Stimulated activated CD4-positive, alpha-beta T cell treated with anti-CD3 and anti-CD28 coated beads, Interleukin-15, amount 100 ng/mL, for 1 hour (primary cell): ENCODE measurements at places on chromosomes 3 and 15.

- no peak for DNase-seq
Measured at GRCh38 chr3:40190056-40190455, 119.5 kb upstream of the EIF1B start.

- no peak for DNase-seq
Measured at GRCh38 chr15:93048759-93049161, 40.3 kb downstream of the RGMA start.

GRCh38 chr3:157530637-157531300 is 27.6 kb upstream of the VEPH1 start:
- no peak for DNase-seq

DNA sequence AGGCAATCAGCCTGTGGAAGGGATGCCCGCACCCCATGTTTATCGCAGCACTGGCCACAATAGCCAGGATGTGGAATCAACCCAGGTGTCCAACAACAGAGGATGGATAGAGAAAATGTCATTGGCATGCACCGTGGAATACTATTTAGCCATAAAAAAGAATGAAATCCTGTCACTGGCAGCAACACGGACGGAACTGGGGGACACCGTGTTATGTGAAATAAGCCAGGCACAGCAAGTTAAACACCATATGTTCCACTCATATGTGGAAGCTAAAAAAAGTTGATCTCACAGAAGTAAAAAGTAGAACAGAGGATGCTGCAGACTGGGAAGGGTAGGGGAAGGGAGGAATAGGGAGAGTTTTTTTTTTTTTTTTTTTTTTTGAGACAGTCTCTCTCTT is 15.6 kb downstream of the MELTF start:
- DNase-seq = no peak

DNA sequence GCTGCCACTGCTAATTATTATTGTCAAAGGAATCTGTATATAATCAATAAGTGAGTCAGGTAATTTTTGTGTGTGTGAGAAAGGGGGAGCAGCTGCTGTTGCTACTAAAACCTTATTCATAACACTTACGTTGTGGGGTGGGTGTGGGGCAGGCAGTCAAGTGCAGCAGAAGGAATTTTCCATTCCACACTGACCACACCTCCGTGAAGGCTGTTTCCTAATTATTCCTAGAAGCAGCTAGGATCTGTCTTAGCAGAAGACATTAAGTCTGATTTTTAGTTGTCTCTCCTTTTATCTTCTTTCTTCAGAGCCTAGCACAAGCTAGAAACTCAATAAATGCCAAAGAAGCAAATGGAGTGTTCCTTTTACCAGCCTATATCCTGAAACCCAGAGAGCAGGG is 4.0 kb upstream of the U2SURP start:
- no peak for DNase-seq

- no peak for DNase-seq
Measured at GRCh38 chr15:68353421-68354135, 76.0 kb downstream of the FEM1B start.

DNA sequence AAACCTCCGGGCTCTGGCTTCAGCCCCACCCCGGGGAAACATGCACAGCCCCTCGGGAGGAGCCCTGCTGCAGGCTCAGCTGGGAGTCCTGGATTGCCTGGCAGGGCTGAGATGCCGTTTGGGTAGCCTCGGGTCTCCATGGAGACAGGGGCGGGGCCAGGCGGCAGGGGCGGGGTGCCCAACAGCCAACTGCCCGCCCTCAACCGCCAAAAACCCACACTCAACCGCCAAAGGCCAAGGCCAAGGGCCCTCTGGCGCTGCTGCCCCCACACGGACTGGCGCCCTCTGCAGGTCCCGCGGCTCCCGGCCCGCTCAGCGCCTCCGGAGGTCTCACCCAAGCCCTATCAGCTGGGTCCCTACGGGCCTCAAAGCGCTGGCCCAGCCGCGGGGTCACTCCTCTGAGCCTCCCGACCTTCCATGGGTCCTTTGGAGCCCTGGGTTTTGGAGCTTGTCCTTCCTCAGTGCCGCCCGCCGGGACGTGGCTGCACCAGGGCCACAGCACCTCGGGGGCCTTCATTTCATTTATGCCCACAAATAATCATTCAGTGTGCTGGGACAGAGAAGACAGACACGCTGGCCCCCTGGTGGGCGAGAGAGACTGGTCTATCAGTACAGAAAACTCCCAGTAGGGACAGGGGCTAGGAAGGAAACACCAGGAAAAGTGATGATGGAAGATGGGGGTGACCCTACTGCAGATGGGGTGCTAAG is 33.5 kb upstream of the ACAD9 start:
- peak; percentile 69 for DNase-seq

DNA sequence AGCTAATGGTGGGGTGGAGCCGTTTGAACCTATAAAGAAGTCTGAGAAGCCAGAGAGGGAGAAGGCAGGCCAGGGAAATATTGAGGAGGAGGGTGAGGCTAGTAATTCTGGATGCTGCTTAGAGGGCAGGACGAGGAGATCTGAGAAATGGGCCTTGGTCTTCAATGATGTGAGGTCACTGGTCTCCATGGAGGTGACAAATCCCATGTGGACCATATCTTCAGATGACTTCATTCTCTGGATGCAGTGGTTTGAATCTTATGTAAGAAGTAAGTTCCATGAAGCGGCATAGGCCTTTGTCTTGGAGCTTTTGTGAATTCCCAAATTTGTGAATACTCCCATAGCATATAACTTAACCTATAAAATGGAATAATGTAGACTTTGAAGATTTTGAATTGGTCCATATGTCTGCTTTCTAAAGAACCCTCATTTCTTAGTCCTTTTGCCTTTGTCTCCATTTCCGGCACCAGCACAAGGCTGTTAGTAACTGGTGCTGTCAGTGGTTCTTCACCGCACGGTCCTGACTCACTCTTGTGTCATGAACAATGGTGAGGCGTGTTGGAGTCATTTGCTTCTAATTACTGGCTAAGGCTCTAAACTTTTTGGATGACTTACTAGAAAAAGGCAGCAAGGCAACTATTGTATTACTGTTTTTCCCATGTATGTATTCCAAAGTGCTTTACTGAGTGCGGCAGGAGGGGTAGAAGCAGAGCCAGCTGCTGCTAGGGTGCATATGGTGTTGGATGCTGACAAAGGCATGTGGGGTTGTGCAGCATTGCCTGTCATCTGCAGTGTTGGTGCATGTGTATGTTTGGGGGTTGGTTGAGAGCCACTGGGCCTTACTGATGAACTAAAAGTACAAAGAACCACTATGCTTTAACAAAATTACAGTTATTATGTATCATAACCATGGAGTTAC is 279.3 kb upstream of the C2CD4B start:
- DNase-seq = no peak

DNA sequence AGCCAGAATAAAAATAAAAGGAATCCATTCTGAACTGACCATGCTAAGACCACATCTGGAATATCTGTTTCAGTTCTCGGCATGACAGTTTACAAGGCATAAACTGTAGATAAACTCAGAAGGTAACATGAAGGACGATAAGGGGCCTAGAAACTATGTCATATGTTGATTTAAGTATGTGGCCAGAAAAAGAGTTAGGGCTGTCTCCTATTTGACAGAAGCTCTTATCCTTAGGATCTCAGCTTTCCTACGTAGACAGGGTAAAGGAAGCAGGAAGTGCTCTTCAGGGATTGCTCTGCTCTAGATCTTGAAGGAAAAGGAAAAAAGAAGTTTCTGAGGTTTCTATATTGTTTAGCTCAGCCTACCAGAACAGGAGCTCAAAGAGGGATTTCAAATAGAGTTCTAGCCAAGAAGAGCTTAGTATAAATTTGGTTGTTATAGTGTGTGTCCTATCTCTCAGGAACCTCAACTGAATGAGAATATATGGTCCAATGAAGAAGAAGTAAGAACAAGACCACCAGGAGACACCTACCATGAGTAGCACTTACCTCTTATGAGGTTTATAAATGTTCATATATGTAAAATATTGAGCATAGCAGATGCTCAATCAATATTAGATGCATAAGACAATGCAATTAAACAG is 59.2 kb downstream of the TP53BP1 start:
- DNase-seq = no peak

DNA sequence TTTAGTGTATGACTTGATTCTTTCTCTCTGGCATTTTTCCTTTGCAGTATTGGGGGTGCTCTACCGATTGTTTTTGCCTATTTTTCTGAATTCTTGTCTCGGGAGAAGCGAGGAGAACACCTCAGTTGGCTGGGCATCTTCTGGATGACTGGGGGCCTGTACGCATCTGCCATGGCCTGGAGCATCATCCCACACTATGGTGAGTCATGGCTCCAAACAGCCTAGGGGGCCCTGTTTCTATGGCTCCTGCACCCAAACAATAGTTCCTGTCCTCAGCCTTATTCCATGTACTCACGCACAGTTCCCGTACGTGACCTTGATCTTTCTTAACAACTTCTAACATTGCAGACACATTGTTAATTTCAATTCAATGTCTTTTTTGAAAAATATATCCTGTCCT is 152.3 kb downstream of the SV2B start:
- no peak for DNase-seq

GRCh38 chr3:140292684-140293083 is 357.7 kb downstream of the CLSTN2 start:
- no peak for DNase-seq

DNA sequence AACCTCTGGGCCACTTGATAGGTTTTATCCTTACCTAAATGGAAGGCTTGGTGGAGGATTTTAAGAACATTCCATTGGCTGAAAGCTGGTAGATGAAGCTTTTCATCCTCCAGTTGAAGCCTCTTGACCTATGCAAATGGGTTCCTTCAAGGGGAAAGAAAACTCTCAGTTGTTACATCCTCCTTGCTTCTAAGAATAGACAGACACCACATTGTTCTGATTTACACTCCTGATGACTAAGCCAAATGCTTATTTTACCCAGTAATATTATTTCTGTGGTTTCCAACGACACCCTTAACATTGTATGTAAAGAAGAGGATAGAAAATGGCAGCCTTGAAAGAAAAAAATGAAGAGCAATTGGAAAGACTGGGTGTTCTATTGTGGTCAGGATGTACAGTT is 480.5 kb downstream of the OTOL1 start:
- no peak for DNase-seq

DNA sequence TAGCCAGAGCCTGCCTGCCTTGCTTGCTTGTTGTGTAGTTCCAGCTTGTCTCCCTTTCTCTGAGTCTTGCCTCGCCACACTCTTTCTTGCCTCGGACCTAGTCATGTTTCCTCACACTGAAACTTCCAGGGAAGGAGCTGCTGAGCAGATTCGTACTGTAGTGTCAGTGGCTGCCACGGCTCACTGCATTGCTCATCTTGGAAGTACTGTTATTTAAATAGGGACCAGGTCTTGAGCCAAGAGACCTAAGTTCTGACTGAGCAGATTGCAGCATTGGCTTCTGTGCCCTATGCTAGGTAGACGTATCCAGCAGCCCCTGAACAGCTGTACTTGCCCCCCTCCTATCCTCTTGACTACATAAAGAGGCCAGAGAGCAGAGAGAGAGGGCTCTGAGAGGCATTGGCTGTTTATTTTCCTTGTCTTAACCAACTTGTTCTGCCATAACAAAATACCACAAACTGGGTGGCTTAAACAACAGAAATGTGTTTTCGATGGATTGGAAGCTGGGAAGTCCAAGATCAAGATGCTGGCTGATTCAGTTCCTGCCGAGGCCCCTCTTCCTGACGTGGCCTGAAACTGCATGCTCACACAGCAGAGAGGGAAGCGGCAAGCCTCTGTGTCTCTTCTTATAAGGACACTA is 5.8 kb upstream of the RARRES1 start:
- DNase-seq = no peak

GRCh38 chr3:182979674-182980191 is 605 bp downstream of the DCUN1D1 start:
- DNase-seq = no peak

DNA sequence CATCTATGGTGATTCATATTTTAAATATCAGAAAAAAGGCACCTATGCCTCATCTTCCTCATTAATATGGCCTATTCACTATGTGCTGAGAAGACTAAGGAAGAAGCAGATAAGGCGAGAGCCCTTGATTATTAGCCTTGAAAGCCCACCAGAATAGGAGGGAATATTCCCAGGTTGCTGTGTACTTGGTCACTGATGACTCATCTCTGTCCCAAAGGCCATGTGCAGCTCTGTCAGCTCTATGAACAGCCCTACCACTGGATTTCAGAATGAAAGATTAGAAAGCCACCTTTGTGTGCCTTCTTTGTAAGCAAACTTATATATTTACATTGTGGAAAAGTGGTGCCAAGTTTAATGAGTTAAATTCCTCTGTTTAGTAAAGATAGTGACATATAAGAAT is 211.5 kb downstream of the NFKBIZ start:
- DNase-seq = no peak

DNA sequence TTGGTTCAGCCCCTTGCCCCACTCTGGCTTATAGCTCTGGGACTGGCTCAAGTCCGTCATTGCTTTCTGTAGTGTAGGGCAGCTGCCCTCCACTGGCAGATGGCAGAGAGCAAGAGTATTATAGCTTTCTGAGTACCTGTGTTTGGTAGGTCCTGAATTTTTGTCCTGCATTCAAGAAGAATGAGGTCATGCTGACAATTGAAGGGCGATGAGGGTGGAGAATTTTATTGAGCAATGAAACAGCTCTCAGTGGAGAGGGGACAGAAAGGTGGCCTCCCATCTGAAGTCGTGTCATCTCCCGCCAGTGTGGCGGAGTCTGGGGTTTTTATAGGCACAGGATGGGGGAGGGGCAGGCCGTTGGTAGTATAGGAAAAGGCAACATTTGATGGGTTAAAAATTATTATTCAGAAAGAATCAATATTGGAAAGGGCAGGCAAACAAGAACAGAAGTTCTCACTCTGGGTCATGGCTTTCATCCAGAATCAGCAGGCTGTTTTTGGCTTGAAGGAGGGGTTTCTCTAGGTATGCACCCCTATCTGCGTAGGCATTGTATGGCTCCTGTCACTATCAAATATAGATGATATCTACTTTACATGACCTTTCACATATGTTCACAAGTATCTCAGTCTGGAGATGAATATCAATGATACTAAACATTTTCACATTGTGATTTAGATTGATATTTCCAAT is 1239.7 kb upstream of the ALCAM start:
- no peak for DNase-seq

DNA sequence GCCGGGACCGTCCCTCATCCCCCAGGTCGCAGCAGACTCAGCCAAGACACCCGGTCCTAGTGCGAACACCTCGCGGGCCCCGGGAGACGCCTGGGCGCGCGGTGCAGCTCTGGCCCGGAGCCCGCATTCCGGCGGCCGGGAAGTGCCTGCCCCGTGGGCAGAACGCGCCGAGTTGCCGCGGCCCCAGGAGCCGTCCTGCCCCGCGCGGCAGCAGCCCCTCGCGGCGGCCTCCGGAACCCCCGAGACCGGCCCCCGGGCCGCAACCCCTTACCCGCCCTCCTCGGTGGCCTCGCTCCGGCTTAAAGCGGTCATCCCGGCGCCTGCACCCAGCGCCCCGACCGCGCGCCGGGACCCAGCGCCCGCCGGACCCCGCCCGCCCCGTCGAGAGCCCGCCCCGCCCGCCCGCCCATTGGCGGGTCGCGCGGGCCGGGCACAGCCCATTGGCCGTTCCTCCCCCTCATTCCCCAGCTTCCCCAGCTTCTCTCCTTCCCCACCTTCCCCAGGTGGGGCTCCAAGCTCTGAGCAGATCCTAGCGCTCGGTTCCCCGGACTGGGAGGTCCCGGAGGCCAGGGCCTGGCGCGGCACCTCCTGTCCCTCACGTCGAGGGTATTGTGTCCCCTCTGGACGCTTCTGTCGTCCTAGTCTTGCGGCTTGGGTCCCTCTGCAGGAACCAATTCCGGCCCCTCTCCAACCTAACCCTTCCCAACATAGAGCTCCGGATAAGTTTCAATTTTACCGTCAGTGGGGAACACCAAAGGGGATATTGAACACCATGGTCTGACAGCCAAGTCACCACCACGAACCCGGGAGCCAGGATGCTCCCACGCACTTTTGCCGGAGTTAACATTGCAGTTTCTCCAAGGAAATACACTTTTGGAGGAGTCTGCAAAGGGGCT is at the start of gene GRAMD2A:
TSS of gene GRAMD2A (minus strand) at position 328 of the 896 bp plus-strand sequence.
- DNase-seq = no peak

GRCh38 chr3:134009345-134010000 is 20.3 kb downstream of the SLCO2A1 start:
- DNase-seq = no peak
